Caco-2 (cell line): ENCODE measurements at places on chromosomes 13 and 19.

DNA sequence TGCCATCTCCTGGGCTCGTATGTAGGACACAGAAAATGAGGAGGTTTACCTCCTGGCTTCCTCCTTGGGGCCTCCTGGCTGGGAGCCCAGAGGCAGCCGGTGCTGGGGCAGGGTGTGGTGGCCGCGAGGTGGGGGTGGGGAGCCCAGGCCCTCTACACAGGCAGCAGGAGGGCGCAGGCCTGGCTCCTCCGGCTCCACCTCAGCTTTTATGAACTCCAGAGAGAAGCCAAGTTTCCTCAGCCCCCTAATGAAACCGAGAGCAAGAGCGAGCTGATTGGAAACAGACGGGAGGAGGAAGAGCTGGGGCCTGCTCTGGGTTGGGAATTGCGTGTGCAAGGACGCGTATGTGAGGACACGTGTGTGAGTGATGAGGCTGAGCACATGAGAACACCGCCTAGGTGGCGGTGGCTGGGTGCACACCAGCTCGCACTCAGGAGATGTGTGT is 23.1 kb downstream of the LYL1 start:
- DNase-seq: no peak

DNA sequence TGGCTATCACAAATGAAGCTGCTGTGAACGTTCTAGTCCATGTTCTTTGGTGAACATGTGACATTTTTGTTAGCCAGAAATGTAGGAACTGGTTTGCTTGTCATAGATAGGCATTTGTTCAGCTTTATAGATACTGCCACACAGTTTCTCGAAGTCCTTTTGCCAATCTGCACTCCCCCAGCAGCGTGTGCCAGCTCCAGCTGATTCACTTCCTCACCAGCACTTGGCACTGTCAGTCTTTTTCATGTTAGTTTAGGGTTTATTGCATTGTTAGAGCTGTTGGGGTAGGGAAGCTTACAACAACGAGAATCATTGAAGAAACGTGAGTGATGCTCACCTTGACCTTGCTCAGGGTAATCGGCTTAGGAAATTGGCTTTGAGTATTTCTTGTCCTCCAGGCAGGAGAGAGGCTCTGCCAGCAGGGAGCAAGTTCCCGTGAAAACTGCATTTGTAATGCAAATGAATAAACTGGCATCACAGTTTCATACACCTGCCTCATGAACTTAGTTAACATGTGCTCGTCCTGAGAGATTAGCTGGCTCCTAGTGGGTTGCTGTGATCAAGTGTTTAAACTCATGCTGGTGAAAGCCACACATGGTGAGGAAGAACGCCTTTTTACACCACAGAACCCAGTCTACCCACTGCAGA is 83.9 kb downstream of the ING1 start:
- DNase-seq: no peak

DNA sequence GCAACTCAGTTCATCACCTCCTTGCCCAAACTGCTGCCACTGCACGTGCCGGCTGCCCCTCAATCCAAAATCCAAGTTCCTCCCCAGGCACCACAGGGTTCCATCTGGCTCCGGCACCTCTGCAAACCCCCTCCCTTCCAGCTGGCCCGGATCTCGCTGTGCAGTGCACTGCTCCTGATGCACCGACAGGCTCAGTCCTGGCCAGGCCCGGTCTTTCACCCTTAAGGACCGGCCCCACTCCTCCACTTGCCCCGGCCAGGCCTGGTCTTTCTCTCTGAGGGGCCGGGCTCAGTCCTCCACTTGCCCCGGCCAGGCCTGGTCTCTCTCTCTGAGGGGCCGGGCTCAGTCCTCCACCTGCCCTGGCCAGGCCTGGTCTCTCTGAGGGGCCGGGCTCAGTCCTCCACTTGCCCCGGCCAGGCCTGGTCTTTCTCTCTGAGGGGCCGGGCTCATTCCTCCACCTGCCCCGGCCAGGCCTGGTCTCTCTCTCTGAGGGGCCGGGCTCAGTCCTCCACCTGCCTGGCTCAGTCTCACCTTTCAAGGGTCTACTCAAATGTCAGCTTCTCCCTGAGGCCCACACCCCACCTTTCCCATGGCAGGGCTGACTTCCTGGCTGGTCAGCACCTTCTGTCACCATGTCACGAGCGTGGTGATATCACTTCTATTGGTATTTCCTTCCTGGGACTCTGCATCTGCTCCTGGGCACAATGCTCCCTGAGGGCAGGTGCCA is 6.9 kb downstream of the ZNF787 start:
- no peak for DNase-seq

DNA sequence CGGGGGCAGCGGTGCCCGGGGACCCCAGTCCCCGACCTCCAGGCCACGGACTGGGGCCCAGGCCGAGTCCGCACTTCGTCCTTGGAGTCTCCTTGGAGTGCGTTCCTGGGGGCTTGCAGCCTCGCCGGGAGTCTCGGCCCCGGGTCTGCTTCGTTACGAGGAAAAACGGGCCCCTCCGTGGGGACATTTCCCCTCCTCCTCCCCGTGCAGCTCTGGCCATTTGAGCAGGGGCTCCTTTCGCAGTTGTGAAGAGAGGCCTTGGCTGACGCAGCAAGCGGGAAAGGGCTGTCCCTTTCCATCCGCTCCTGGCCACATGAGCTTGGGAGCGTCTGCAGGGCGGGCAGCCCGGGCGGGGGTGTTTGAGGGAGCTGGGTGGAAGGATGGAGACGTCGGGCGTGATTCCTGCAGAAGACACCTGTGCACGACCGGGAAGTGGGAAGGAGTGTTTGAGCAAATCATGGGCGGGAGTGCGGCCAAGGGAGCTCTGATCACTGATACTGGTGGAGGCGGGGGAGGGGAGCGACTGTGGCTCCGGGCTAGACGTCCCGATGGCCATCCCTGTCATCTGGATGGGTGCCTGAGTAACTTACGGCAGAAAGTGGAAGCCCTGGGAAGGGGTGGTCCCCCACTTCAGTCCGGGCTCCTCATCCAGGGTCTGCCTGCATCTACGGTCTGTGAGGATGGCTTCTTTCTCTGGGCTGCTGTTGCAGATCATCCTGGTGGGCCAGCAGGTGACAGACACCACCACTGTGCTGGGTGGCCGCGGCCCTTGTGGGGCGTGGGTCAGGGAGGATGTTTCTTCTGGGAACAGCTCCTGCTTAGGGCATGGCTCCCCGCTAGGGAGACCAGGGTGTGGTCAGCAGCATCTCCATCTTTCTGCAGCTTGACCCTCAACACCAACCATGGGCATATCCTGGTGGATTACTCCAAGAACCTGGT is 736 bp downstream of the GPI start:
- peak; percentile 32 for DNase-seq
